ENCODE measurements at places on chromosomes 6 and 20. TPM values are rescaled to one million over a fixed set of nuclear protein-coding genes. Genes with fewer than 3 reads are reported as not detected.
A peak's percentile ranks its signal among the peaks of the same experiment; 100 is the strongest.

GRCh38 chr20:63253438-63254231 lies 628 bp downstream of the NKAIN4 start:
- no peak for DNase-seq

GRCh38 chr6:109174916-109175315 lies 79.6 kb downstream of the CEP57L1 start:
- no peak for DNase-seq

DNA sequence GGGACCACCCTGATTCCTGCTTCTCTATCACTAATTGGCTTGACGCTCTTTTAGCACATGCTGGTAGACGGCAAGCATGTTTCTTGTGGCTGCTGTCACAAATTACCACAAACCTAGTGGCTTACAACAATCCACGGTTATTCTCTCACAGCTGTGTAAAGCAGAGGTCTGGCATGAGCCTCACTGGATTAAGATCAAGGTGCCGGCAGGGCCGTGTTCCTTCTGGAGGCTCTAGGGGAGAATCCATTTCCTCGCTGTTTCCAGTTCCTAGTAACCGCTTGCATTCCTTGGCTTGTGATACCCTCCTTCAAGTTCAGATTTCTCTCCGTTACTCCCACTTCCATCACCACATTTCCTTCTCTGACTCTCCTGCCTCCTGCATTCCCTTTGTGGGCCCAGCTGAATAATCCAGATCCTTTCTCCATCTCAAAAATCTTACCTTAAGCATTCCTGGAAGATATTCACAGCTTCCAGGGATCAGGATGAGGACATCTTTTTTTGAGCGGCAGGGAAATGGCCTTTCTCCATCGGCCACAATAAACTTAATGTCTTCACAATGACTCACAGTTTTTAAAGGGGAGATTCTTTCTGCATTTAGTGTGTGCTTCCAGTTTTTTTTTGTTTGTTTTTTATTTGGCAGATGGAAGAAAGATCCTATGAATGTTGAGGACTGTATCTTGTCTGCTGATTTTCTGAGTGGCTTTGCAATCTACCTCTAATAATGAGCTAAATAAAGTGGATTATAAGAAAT lies 39.9 kb downstream of the BMP6 start:
- DNase-seq, result no peak

- DNase-seq, result no peak
These were observed 156.1 kb upstream of the CITED2 start for GRCh38 chr6:139530561-139530960.

GRCh38 chr20:25058847-25059810 lies 1.2 kb upstream of the ACSS1 start:
- DNase-seq, result no peak

DNA sequence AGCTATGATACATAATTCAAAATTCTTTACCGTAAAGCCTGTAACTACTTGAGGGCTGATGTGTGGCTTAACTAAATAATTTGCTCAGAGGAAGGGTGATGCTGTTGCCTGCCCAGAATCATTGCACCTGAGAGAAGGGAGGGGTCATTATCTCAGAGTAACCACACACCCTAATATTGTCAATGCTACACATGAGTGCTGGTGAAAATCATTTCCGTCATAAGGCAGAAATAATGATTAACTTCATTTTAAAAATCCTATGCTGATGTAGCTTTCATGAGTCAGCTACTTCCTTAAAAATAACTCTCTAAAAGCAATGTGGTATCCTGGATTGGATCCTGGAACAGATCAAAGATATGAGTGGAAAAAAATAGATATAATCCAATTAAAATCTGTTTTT lies 146.4 kb upstream of the FAM83B start:
- no peak for DNase-seq

GRCh38 chr20:36408219-36408618 lies 102.1 kb downstream of the DLGAP4 start:
- no peak for DNase-seq

DNA sequence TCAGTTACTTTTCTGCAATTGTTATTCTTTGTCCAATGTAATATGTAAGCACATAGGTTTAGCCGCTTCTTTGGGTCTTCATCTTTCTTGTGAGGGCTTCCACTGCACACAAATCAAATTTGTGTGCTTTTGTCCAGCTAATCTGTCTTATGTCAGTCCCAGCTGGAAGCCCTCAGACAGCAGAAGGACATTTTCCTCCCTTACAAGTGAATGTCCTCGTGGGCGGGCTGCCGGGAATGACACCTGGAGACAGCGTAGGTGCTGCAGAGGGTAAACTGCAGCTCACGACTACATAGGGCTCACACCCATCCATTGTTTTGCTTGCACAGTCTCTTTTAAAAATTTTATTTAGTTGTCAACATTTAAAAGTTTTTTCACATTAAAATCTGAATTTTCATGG lies 24.6 kb upstream of the PPP1R14C start:
- no peak for DNase-seq

DNA sequence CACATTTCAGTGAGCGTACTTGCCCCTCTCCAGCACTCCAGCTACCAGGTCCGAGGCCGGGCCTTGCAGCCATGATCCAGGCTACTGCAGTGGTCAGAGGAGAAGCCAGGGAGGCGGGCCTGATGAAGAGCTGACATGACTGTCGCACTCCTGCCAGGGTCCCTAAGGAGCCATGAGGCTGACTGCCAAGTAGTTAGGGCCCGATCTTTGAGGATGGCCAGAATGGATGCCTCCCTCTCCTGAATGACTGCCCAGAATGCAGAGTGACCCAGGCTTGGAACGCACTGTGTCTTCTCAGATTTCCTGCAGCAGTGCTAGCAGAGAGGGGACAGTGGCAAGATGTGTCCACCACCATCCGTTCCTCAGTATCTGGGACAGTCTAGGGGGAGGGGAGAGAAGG lies 24.7 kb upstream of the LRFN2 start:
- no peak for DNase-seq

DNA sequence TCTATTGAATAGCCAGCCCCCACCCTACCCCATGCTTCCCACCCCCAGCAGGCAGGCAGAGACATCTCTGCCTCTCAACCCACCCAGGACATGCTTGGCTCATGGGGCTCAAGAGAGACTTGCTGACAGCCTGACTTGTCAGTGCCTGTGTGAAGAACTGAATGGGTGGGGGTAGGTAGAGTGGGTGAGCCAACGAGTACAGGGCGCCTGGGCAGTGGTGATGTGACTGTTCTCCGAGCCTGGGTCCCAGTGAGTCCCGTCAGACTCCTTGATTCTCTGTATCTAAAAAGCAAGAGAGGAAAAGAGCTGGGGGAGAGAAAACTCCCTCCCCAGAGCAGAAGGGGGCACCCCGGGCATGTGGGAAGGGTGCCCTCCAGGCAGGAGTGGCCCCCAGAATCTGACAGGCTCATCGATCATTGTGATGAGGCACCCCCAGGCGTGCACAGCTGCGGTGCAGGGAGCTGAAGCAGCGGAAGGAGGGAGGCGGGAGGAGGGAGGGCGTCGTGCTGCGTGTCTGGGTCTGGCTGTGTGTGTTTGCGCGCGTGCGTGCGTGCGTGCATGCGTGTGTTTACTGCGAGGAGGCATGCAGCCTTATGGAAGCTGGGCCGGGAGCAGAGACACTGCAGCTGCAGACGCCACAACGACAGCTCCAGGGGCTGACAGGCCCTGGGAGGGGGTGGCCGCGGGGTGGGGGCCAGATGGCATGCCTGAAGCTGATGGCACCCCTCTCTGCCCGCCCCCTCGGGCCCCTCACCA lies 40.2 kb downstream of the FOXP4 start:
- DNase-seq, result no peak

- DNase-seq, result no peak
These were observed 182.3 kb downstream of the MTFR2 start for GRCh38 chr6:136067731-136068341.

- DNase-seq, result no peak
These were observed 260.7 kb upstream of the PLCB4 start for GRCh38 chr20:8808202-8808535.

- no peak for DNase-seq
These were observed 81.3 kb downstream of the AFDN start for GRCh38 chr6:167907837-167908681.

- DNase-seq, result peak; percentile 77
These were observed 8.8 kb downstream of the SLC13A3 start for GRCh38 chr20:46642265-46642968.

- no peak for DNase-seq
These were observed 127.5 kb downstream of the CDKAL1 start for GRCh38 chr6:20661721-20662120.

- DNase-seq, result no peak
These were observed 34.6 kb downstream of the C6orf52 start for GRCh38 chr6:10659699-10660348.

Gene SLC22A7
- not detected for total RNA-seq

Gene CPNE1
- total RNA-seq, result 149 TPM

Gene RSPO3
- 14.0 TPM for total RNA-seq

Gene KCNK15
- 1.5 TPM for total RNA-seq

All from vagina (tissue), 2 donors.